Glutamatergic neuron (in vitro differentiated cells): ENCODE measurements at places on chromosomes 12 and 14.
A peak's percentile ranks its signal among the peaks of the same experiment; 100 is the strongest.

GRCh38 chr12:27048822-27049752 is 26.7 kb downstream of the MED21 start:
- no peak for DNase-seq

- DNase-seq: no peak
These were observed 38.3 kb downstream of the BEGAIN start for GRCh38 chr14:100548939-100549338.

DNA sequence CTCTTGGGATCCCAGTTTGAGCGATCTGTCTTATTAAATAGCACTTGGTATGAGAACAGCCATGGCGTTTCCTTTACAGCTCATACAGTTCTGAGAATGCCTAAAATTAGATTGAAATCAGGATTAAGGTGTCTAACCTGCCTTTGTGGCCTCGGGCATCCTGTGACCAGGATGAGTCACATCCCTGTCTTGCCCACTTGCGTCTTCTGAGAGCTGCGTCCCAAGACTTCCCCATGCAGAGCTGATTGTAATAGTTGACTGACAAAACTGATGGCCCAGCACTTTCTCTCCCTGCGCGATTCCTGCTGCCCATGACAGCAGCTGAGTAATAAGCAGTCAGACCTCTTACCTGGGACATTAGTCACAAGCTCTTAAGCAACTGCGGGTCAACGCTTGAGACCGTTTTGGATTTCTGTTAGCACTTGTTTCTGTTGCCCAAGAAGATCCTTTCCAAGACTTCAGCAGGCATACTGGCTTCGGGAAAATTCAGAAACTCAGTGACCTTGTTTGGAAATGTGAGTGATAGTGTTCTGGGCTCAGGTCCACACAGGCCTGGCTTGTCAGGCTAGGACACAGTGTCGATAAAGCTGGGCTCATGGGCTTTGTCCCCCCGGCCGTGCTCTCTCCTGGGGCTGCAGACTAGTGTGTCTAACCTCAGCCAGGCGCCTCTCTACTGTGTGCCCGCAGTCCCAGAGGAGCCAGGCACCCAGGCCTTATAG is 169.9 kb upstream of the HIF1A start:
- no peak for DNase-seq

DNA sequence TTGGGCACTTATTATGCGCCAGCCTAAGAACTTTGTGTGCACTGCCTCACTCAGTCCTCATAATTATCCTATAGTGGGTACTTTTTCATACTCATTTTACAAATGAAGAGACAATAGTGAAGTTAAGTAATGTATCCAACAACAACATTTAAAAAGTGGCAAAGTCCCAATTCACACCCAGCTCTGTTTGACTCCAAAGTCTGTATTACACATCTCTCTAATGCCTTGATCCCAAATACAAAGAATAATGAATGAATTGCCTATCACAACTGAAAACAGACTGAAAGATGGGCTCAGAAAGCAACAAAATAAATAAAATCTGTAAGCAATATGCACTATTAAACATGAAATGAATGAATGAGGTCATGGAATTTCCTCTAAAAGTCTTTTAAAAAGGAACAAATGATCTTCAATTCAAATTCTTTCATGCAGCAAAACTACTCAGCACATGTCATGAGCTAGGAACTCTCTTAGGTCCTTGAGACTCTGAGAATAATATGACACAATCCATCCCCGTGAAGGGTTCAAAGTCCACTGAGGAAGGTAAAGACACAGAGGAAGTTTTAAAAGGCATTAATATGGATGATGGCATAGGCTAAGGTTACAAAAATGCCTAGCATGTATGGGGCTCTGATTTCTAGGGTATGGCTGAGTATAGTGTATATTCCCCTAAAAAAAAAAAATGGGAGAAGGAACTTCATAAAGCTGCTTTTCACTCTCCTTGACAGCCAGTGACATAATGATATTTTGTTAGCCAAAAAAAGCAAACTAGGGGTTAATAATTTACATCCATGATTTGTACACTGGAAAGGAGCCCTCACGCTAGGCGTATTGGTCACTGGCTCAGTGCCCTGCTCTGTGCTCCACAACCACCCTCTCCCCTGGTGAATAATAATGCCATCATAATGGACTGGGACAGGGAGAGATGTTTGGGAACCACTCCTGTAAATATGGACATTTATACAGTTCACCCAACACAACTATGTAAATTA is 103.4 kb downstream of the SLC2A13 start:
- DNase-seq: no peak

GRCh38 chr12:112868459-112869041 is 38.2 kb upstream of the OAS1 start:
- no peak for DNase-seq

- DNase-seq: no peak
These were observed 19.5 kb downstream of the C14orf132 start for GRCh38 chr14:96058576-96059200.

DNA sequence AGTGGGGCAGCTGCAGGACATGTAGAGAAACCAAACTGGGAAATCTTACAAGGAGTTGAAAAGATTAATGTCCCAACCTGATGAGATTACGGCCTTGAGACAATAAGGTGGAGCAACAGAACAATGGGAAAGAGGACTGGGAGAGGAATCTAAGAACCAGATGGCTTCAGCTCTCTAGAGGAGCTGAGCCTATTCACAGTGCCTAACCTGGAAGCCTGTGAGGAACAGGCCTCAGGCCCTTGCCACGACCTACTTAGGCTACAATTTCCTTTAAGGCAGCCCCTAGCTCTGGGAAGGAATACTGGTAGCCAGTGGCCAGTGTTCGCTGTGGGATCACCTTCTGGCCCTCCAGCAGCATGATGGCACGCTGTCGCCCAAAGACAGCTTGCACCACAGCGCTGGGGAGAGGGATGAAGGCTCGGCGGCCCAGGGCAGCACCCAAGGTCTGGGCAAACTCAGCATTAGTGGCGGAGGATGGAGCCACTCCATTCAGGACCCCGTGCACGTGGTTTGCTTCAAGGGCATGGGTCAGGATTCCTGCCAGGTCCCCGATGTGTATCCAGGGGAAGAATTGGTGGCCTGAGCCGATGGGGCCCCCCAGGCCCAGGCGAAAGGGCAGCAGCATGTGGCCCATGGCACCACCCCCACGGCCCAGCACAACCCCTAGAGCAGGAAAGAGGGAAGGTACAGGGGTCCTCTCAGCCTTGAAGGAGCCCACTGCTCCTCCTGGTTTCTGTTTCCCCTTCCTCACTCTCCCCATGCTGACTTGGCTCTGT is 2.6 kb downstream of the SDR39U1 start:
- no peak for DNase-seq

DNA sequence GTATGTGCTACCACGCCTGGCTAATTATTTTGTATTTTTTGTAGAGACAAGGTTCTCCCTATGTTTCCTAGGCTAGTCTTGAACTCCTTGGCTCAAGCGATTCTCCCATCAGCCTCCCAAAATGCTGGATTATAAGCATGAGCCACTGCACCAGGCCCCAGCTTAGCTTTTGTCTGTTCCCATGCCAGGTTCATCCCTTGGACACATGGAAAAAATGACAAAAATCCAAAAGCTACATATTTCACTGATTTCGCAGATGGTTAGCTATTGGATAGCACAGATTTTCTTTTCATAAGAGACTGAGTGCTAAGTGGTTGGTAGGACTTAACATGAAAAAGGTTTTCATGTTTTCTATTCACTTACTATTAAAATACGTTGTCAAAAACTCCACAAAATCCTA is 286.6 kb upstream of the KITLG start:
- DNase-seq: no peak

GRCh38 chr12:2225696-2226095 is 172.9 kb downstream of the CACNA1C start:
- DNase-seq: no peak

DNA sequence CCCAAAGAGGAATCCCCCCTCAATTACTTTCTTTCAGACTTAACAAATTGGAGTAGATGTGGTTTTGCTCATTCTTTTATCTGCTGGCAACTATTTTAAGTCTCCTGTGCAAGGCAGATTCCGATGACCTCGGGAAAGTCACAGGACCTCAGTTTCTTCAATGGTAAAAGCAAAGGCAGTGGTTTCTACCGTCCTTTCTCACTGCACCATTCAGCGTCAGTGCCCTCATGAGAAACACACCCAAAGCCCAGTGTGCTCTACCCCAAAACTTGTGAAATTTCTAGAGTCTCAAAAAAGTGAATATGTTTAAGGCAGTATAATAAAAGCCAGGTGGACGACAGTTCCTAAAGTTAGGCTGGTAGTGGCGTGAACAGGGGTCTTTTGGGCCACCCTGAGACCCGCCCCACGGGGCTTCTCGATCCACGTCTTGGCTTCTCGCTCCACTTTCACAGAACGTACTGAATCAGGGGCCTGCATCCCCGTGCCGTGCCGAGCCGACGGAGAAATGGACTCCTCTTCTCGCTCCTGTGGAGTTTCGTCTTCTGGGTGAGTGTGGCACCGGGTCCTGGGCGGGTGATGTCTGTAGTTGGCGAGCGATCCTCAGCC is 1.3 kb upstream of the ARHGAP5 start:
- DNase-seq: peak; percentile 52

DNA sequence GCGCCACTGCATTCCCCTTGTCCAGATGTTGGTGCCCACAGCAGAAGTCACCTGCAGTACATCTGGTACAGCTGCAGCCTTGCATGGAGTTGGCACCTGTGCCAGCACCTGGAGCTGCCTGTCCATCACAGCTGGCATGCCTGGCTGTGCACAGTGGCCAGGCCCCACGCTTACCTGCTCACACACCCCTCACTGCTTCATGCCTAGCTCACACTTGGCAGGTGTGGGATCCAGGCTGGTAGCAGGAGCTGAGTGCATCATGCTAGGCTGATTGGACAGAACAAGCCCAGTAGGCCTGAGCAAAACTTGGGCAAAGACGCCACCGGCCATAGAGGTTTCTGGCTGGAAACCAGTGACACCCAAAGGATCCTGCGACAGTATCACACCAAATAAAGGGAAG is 402.8 kb downstream of the FOXG1 start:
- DNase-seq: no peak

- no peak for DNase-seq
These were observed 504.7 kb downstream of the LRFN5 start for GRCh38 chr14:42111355-42111754.

DNA sequence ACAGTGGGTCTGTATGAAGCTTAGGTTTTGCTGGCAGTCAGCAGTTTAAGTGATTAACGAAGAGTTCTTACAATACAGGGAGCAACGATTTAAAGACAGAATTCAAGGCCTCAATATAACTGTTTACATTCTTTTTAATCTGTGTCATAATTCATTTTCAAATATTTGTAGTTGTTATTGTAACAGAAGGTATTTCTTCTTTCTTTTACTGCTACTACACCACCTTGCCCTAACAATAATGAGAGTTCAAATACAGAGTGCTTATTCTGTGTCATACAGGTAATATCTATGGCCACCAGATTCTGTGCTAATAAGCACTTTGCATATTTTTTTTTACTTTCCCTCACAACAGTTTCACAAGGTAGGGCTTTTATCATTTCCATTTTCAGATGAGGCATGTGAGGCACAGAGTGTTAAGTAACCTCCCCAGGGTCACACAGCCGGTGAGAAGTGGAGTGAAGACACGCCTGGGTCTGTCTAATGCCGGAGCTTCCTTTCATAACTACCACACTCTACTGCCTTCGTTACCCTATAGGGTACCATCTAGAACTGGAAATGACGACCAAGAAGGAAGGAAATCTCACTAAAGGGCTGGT is 81.9 kb downstream of the PELI2 start:
- no peak for DNase-seq

DNA sequence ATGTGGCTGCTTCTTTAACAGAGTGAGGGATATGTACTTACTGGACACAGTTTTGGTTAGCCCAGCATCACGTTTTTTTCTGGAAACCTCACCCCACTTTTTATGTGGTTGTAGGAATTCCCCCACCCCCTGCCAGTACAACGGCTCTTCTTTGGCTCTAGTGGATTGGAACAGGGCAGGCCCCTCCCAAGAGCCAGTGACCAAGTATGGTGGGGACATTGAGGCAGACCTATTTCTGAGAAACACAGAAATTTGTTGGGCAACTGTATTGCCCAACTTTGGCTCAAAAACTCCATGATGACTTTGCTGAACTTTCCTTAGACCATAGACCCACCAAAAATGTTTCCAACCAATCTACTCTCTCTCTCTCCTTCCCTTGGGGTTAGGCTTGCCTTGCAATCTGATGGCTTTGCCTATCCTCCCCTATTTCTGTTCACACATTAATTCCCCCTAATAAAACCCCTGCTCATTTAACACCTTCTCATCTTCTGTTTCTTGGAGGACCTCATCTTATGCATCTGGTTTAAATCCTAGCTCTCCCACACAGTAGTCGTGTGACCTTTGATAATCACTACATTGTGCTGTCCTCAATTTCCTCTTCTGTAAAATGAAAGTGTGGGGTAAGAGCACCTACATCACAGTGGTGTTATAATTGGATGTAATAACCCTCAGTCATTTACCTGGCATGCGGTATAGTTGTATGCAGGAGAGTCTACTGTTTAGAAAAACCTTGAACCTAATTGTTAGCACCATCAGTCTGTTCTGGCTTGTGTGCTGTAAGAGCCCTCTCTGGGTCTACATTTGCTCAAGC is 71.7 kb downstream of the IGF1 start:
- DNase-seq: no peak

DNA sequence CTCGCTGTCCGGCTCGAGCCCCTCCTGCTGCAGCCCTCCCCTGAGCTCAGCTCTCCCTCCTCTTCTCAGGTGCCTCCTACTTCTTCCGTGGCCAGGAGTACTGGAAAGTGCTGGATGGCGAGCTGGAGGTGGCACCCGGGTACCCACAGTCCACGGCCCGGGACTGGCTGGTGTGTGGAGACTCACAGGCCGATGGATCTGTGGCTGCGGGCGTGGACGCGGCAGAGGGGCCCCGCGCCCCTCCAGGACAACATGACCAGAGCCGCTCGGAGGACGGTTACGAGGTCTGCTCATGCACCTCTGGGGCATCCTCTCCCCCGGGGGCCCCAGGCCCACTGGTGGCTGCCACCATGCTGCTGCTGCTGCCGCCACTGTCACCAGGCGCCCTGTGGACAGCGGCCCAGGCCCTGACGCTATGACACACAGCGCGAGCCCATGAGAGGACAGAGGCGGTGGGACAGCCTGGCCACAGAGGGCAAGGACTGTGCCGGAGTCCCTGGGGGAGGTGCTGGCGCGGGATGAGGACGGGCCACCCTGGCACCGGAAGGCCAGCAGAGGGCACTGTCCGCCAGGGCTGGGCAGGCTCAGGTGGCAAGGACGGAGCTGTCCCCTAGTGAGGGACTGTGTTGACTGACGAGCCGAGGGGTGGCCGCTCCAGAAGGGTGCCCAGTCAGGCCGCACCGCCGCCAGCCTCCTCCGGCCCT is 22.8 kb downstream of the MMP17 start:
- no peak for DNase-seq

DNA sequence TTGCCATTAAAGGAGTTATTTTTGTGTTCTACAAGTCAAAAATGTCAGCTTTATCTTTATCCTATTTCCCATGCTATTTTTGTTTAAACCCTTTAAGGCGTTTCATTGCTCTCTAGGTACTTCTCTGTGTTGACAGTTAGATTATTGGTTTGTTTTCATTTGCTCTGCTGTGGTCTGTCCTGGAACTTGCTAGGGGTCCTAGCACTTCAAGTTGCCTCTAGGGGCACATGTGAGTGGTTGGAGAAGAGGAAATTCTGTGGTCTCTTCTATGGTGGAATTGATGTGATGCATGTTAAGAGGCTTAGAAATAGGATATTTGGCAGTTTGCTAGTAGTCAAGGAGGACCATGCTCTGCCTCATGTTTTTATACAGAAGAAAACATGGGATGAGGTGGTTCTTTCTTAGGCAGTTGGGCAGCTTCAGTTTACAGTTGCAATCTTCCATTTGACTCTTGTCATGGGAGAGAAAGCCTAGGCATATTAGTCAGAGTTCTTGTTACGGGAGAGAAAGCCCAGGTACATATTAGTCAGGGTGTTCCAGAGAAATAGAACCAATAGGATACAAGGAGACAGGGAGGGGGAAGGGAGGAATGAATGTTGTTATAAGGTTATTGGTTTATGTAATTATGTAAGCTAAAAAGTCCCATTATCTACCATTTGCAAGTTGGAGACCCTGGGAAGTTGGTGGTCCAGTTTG is 14.4 kb downstream of the TTLL5 start:
- no peak for DNase-seq
